IMR-90 (cell line): ENCODE measurements at places on chromosomes 3 and 15.

DNA sequence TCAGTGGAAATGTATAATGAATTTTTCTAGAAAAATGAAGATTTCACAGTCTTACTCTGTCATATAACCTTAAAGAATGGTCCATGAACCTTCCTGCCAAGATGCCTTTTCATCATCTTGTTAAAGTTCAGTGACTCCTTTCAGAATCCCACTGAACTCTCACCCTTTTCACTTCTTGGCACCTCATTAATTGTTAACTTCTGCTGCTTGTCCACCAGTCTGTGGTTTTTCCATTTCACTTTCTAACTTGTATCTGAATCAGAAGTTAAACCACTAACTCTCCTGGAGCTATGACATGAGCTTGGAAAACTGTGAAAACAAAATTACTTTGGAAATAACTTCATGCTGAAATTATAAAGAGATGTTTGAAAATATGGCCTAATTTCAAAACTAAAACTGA is 281.2 kb upstream of the ALCAM start:
- DNase-seq = no peak

DNA sequence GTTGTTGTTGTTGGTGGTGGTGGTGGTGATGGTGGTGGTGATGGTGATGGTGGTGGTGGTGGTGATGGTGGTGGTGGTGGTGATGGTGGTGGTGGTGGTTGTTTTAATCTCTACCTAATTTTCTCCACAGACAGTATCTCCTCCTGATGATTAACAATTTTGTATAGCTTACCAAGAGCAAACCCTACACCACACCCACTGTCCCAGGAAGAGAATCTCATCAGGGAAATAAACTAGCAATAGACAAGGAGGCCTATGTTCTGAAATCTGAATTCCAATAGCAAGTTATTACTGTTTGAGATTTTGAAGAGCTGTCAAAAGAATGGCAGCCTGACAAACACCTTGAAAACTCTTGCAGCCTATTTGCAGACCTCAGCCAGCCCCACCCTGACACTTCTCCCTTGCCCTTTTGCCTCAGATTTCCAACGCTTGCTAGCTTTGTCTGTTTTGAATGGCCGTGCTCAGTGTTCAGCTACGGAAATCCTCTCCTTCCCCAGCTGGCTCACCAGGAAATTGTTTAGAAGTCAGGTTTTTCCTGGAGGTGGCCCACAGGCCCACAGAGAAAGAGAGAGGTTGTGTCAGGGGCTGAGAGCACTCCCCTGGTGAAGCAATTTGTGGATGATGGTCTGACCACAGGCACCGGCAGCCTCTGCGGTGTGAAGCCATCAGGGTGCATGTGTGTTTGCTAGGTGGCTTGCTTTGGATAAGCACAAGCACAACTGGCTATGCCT is 101.6 kb downstream of the MAGI1 start:
- no peak for DNase-seq

DNA sequence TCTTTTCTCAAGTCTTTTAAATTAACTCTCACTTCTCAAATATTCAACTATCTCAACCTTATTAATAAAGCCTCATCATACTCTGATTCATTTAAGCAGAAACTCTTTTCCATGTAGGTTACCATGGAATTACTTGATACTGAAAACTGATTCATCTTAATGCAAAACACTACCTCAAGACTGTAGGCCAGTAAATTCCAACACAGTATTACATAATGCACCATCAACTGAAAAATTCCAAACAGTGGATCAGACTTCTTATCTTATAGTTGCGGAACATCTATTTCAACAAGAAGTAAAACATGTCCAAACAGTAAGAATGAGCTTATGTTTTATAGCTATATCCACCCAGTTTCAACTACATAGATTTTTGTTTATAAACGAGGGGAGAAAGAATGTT is 124.5 kb downstream of the PEAK1 start:
- peak; percentile 87 for DNase-seq

GRCh38 chr3:156256256-156256655 is 135.9 kb downstream of the KCNAB1 start:
- DNase-seq = no peak

DNA sequence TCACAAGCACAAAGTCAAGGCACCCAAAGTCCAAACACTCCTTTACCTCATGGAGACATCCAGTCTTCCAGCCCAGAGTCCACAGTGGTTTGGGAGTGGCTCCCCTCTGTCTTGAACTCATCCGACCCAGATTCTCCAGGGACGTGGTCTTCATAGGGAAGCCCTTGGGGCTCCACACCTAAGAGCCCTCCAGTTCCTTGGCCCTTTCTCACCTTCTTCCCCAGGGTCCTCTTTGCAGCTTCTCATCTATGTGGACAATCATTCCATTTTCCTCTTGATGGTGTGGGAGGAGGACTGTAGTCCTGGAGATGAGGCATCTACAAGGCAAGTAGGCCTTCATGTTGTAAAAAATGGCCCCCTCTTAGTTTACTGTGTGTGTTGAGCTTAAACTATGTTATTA is 87.3 kb upstream of the RNF7 start:
- no peak for DNase-seq

GRCh38 chr3:118688396-118688884 is 346.2 kb downstream of the IGSF11 start:
- DNase-seq = no peak
